NCI-H69 (cell line): ENCODE measurements at places on chromosomes 7 and 10.

DNA sequence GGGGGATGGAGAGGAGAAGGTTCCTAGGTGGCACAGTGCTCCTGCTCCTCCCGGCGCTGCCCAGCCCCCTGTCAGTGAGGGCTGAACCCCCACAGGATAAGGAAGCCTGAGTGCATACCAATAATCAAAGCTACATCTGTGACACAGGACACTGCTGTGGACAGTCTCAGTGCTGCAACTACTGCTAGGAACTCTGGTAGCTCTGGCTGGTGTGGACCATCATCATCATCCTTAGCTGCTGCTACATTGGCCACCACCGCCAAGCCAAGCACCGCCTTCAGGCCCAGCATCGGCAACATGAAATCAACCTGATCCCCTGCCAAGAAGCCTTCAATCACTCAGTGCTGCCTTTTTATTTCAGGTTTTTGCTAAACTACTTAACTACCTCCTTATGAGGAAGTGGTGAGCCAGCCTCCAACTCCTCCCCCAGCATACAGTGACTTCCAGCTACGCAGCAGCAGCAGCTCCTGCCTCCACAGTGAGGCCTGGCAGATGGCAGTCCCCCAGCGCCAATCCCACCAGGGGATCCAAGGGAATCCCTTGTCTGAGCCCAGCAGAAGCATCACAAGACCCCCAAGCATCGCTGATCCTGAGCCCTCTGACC, 32.1 kb upstream of the SLC26A4 start:
- no peak for DNase-seq

DNA sequence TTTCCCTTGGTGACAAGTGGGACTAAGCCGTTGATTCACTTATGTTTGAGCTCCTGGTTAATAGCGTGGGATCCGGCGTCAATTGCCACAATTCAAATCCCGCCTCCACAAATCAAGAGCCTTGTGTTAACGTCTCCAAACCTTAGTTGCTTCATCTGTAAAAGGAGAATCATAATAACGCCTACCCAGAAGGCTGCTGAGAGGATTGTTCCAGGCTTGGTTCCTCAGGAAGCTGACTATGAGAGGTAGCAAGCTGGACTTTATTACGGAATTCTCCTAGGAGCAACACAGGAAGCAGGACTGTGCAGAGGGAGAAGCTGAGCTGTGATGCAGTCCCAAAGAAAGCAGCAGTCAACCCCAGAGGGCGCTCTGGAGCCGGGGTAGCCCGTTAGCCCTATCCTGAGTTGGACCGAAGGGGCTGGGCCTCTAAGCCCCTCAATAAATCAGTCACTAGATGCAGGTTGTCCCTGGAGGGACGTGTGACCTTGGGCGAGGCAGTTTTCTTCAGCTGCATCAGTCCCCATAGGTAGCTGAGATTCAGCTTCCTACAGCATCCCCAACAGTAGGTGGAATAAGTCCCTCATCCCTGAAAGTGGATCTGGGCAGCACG, 6.9 kb upstream of the BAG3 start:
- peak; percentile 35 for DNase-seq

GRCh38 chr7:17147409-17147808, 151.0 kb upstream of the AHR start:
- no peak for DNase-seq

GRCh38 chr10:3526727-3527501, 258.1 kb downstream of the KLF6 start:
- no peak for DNase-seq

- DNase-seq, result peak; percentile 64
These were observed 118.5 kb downstream of the VTI1A start for GRCh38 chr10:112565434-112566053.

DNA sequence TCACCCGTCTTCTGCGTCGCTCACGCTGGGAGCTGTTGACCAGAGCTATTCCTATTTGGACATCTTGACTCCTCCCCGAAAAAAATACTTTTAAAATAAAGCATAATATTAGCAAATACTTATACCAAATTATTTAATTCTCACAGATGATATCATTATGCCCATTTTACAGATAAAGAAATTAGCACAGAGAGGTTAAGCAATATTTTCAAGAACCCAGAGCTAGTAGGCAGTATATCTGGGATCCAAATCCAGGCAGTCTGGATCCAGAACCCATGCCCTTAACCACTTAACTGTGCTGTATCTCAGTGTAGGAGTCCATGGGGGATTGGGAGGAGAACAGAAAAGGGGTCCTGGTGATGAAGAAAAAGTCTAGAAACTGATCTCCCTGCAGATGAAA, 6.1 kb downstream of the IQUB start:
- DNase-seq, result peak; percentile 38

- DNase-seq, result no peak
These were observed 156.3 kb upstream of the PRSS58 start for GRCh38 chr7:142414135-142414534.

DNA sequence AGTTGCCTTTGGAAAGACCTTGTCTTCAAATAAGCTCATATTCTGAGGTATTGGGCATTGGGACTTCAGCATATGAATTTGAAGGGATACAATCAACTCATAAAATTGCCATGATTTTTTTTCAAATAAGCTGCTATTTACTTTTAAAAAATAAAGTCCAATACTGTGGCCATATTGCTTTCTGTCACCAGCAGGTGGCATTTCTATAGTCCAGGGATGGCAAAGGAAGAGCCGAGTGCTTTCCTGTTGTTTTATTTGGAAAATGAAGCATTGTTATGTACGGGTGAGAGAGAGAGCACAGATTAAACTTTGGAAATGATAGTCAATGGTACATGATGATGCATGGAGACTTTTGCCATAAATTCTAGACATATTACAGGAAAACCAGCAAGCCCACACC, 104.1 kb upstream of the DPP6 start:
- no peak for DNase-seq

DNA sequence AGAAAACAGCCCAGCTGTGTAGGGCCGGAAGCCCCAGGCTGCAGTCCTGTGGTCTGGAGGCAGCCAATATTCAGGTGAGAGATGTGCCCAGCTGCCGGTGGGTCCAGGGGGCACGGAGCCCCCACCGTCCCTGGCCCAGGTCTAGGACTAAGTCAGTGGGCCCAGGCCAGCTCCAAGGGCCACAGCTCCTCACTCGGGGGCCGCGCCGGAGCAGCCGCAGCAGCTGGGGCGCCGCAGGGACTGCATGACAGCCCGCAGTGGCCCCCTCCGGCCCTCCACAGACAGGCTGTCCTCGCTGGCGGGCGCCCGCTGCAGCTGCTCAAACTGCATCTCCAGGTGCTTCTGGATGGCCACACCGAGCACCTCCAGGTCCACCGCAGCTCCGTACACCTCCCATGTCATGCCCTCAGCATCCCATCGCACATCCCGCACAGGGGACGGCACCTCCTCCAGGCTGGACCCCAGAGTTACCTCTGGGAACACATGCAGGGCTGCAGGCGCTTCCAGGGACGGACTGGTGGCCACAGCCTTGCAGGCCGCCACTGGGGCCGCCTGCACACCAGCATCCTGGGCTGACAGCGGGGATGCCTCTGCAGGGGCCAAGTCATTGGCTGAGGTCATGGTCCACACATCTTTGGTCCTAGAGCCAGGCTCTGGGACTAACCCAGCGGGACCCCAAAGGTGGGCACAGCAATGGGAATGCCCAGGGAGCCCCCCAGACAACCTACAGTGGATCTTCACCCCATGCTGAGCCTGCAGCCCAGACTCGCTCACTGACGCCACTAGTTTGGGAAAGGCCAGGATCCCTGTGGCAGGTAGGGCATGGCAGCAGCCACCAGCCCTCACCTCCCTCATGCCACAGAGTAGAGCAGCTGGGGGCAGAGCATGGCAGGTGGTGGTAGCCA, 7.0 kb downstream of the GPRIN2 start:
- DNase-seq, result no peak

DNA sequence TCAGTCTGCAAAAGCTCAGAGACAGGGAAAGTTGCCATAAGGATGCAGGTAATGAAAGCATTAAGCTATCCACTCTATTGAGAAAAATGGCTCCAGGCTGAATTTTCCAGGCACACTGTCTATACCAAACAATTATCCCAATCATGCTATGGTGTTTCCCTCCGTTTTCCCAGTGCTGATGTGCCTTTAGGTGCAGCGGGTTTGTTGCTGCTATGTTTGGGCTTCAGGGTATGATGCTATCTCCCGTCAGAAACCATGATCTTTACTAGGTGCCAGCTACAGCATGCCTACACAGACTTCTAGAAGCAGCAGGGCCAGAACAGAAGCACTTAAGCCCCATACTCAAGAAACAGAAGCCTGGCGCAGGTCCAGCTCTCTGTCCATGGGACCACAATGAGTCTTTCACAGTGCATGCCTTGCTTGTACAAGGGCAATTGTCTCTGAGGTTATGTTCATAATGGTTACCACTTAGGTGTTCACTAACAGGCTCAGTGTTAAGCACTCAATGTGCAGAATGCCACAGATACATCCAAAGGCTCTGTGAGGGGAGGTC, 19.4 kb downstream of the STEAP1B start:
- DNase-seq, result peak; percentile 90

DNA sequence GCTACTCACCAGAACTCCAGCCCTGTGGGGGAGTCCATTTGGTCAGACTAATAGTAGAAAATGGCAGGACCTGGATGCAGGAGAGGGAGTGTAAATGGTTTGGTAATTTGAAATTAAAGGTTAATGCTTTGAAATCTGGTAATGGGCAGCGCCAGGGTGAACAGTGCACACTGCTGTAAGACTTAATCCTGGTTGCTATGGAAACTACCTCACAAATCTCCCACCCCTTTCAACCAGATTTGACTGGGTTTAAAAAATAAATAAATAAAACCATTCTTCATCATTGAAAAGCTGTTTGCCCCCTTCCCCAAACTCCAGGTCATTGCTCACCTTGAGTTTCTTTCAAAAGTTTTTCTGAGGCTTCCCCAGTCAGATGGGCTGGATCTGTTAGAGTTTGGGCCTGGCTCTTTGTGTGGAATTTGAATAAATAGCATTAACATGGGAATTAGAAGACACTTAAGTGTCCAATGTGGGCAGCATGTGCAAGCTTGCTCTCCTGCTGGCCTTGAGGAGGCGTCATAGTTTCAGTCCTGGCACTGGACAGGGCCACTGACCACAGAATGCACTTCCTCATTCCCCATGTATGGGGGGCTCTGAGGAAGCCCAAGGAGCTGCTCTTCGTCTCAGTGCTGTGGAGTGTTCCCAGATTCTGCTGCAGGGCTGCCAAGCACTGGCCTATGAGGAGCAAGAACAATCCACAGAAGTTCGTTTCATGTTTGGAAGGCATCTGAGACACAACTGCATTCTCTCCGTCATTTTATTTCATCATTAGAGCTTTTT, 90.7 kb downstream of the LRRC4 start:
- no peak for DNase-seq

- DNase-seq, result no peak
These were observed 54.2 kb upstream of the TARP start for GRCh38 chr7:38327637-38328036.

- DNase-seq, result no peak
These were observed 5.7 kb downstream of the PON1 start for GRCh38 chr7:95318501-95319100.

GRCh38 chr7:103346396-103346795, 1.0 kb upstream of the PSMC2 start:
- no peak for DNase-seq

DNA sequence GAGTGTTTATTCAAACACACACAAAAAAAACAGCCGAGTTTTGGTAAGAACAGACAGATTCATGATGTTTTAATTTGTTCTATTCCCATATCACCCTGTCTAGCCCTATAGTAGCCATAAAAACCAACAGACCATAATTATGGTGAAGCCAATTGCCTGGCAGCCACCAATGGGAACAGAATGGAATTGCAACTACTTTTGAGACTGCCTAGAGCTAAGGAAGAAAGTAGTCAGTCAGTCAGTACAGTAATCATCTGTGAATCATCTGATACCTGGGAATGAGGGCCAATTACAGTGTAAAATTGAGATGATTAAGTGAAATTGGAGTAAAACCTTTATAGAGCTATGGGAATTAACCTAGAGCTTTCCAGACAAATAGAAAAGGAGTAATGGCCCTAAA, 952.7 kb upstream of the KCND2 start:
- DNase-seq, result peak; percentile 91

- DNase-seq, result no peak
These were observed 62.7 kb upstream of the FGL2 start for GRCh38 chr7:77262316-77262715.

DNA sequence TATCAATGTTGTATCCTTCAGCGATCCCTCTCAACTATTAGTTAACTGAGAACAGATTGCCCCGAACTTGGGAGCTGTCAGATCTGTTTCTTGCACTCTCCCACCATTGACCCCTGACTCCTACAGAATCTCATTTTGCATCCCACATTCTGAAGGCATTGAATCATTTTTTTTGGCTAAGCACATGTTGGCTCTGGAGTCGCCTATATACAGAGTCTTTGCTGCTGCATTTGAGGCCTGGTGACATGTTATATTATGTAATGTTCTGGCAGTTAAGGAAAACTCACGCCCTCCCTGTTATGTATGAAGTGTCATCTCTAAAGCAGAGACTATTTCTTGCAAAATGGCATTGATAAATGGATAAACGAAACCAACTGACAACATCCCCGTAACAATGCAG, 159.2 kb upstream of the ITGB1 start:
- DNase-seq, result no peak

GRCh38 chr7:138066954-138067394, 9.3 kb upstream of the AKR1D1 start:
- no peak for DNase-seq

DNA sequence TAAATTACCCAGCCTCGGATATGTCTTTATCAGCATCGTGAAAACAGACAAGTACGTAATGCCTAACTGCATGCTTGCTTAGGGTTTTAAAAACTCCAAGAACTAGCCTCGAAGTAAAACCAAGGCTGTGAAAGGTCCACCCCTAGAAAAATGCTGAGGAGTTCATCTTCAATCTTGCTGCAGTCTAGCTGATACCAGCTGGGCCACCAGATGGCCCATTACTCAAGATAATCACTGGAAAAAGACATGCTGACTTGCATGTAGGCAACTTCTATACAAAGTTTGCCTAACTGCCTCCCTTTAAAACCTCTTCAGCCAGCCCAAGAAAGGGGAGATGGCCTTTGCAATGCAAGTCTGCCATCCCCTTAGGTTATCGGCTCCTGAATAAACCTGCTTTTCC, 614.1 kb downstream of the GALNT17 start:
- DNase-seq, result peak; percentile 62

GRCh38 chr10:110207805-110208613, 604 bp downstream of the MXI1 start:
- peak; percentile 51 for DNase-seq

- no peak for DNase-seq
These were observed 33.2 kb upstream of the PDE1C start for GRCh38 chr7:32103361-32103760.

DNA sequence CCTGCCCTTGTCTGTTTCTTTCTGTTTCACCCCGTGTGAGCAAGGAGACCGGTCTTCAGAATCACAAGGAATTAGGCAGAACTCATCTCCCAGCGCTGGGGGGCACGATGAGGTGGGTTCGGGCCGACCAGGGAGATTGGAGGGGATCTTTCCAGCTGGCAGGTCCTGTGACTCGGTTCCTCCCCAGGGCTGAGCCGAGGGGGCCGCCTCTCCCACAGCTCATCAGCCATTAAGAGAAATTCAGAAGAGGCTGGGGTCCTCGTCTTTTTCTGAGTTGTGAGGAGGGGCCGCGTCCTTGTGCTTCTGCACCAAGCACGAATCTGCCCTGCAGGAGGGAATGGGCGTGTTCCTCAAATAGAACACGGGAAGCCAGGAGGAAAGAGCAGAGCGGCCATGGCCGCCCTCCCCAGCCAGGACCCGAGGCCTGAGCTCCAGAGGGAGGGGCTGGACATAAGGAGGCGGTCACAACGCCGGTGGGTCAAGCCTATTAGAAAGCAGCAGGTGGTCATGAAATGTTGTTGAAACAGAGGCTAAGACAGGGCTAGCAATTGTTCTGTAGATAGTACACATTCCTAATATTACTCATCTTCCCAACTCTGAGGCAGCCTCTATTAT, 125.3 kb downstream of the ADARB2 start:
- DNase-seq, result no peak

GRCh38 chr10:62377966-62378365, 3.8 kb downstream of the ZNF365 start:
- no peak for DNase-seq
